ENCODE measurements at places on chromosomes 16 and 17.

DNA sequence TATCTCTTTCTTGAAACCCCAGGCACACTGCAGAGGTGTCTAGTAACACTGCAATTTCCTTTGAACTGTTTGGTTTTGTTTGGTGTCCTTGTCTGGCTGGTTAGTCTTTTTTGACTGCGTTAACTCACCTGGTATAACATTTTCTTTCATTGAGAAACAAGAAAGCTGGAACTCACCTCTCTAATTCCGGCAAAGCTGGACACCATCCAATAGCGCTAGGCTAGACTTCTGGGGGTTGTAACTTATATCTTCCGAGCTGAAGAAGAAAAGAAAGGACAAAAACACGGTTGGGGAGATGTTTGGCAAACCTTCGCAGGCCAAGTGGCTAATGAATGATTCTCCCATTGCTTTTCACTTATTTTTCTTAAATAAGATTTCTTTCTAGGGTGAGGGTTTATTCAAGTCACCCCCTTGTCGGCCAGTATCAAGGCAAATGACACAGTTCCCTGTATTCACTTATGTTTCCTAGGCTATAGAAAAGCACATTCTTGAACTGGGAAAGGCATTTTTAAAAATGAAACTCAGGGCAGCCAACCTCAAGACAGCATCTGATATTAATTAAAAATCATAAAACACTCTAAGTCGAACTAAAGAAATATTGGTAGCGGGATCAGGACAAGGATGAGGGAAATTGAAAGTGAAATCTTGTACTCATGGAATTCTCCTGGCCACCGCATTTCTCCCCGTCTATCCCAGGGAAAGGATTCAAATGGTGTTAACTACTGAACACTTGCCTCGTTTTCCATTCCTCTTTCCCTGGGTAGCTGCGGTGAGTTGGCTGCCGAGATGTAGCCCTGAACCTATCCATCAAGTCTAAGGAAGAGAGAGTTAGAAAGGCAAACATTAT lies 95.9 kb upstream of the ZFHX3 start:
- DNase-seq = no peak

GRCh38 chr16:84156342-84156784 lies 11.3 kb downstream of the DNAAF1 start:
- no peak for DNase-seq

DNA sequence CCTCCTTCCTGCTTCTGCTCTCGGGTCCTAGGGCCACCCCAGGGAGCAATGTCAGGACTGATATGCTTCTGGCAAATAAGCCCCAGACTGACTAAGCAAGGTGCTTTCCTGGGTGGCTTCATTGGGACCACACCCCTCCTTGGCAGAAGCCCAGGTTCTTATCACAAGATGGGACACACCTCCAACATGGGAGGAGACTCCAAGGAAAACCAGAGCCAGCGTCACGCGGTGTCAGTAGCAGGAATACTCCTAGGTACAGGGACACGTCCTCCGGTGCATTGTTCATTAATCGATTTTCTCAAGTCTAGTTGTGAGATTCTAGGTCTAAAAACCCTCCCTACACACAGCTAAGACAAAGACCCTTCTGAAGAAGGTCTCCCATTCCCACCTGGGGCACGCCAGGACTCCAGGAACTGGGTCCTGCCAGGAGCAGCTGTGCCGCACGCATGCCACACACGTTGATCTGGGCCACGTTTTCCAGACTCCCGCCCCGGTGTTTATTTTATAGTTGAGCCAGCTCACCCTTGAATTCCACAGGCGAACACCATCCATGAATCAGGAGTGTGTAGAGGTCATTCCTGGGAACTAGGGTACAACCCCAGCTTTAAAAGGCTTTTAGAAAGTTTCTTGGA lies 30.8 kb downstream of the FA2H start:
- no peak for DNase-seq

- no peak for DNase-seq
Observed at GRCh38 chr16:87306516-87306915, 10.7 kb downstream of the C16orf95 start.
